Activated T-cell treated with anti-CD3 and anti-CD28 coated beads, Interleukin-2, amount 50 U/mL, for 1 hour (primary cell): ENCODE measurements at places on chromosomes 16 and 17.
A peak's percentile ranks its signal among the peaks of the same experiment; 100 is the strongest.

- DNase-seq: no peak
These were observed 8.8 kb downstream of the QPRT start for GRCh38 chr16:29687755-29688154.

GRCh38 chr17:63973247-63973646 is 529 bp upstream of the SCN4A start:
- no peak for DNase-seq

- no peak for DNase-seq
These were observed 20.8 kb downstream of the SNX11 start for GRCh38 chr17:48128400-48128799.

- no peak for DNase-seq
These were observed 30.1 kb upstream of the PMFBP1 start for GRCh38 chr16:72202014-72202413.

DNA sequence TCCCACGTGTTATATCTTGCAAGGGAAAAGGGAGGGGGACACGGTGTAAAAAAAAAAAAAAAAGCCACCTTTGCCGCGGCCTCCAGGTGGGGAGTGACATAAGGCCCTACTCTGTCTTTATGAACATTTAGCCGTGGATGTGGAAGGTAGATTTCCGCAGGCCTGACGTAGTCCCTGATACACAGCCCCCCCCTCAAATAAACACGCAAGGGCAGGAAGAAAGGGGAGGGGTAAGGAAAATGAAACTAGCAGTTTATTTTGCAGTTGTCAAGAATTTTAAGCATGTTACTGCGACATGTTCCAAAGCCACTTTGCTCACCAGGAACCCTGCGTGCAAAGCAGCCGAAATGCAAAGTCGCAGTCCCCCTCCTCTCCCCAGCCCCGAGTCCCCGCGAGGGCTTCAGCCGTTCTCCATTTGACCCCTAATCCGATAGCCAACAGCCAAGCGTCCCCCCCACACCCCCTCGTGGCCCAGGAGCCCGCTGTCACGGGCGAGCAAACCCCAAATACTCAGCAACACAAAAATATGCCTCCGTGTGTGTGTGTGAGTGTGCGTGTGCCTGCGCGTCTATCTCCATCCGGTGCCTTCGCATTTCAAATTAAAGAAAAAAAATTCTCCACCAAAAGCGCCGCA is 1.2 kb downstream of the CBX4 start:
- peak; percentile 52 for DNase-seq

DNA sequence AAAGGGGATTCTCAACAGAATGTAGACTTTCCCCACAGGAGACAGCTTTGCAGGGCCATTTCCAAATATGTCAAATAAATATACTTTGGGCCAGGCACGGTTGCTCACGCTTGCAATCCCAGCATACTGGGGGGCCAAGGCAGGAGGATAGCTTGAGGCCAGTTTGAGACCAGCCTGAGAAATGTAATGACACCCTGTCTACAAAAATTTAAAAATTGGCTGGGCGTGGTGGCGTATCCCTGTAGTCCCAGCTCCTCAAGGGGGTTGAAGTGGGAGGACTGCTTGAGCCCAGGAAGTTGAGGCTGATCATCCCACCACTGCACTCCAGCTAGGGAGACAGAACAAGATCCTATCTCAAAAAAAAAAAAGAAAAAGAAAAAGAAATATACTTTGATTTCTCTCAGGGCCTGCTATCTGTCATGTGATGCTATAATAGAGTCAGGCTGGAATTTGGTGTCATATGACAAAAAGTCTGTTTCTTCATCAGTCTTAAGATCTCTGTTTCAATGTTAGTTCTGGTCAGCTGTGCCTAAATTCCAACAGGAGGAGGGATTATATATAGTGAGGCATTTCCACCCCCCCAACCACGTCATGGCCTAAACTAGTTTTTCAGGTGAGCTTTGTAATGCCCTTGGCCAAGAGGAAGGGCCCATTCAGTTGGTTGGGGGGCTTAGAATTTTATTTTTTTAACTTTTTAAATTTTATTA is 4.3 kb upstream of the ZDHHC7 start:
- no peak for DNase-seq

- no peak for DNase-seq
These were observed 38.9 kb upstream of the CSNK2A2 start for GRCh38 chr16:58236831-58237230.

DNA sequence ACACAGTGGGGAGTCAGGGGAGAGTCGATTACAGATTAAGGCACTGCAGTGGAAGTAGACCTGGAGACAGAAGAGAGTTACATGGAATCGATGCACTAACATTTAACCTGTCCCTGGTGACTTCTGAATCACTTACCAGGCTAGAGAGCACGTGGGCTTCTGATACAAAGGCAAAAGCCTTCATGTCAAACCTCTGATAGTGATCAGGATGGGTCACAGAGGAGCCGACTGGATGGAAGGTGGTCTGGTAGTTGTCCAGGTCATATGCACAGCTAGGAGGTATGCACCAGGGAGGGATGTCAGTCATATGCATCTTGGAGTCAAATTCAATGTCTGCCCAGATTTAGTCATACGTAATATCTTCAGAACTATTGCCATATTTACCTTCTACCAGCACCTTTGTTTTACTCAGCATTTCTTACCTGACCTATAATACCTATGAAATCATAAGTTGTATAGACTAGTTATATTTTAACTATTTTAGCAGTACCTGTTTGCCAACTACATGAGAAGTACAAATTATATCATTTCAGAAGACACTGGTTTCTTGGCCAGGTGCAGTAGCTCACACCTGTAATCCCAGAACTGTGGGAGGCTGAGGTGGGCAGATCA is 11.7 kb downstream of the ZP2 start:
- DNase-seq: no peak

- no peak for DNase-seq
These were observed 81.6 kb downstream of the CMIP start for GRCh38 chr16:81526199-81526598.

DNA sequence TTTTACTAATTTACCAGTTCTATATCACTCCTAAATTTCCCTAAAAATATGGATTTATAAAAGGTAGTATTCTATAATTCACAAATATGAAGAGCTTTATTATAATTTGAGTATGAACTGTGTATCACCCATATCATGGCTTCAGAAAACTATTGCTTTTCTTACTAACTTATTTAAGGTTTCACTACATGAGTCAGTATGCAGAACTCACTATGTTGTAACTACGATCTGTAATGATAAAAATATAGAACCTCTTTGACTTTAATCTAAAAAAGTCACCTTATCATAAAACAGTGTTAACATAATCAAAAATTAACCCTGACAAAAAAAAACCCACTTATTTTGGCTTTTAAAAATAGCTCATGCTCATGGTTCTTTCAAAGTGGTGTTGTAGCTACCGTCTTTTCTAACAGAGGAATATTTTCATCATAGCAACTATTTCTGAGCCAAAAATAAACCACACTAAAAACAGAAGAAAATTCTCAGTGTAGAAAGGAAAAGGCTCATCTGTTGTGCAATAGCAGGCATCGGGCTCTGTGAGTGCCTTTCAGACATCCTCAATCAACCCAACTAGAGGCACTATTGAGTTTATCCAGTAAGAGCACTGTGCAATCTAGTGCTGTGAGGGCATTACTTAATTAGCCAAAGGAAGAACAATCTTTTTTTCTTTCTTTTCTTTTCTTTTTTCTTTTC is 42.1 kb downstream of the ITGAM start:
- no peak for DNase-seq

DNA sequence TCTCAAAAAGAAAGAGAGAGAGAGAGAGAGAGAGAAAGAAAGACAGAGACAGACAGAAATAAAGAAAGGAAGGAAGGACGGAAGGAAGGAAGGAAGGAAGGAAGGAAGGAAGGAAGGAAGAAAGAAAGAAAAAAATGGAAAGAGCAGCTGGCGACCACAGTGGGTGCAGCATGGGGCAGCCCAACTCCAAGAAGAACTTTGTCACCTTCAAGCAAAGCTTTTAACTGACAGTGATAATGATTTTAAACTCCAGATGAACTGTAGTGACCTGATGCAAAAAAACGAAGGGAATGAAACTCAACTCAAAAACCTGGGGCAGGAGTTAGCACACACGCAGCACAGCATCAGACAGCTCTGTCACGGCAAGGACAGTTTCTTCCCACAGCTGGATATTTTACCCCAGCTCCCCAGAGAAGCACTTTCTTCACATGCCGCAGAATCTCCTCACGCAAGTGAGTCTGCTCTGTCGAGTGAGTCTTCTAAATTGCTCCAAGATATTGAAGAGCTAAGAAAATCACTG is 5.0 kb upstream of the ARHGAP17 start:
- no peak for DNase-seq

DNA sequence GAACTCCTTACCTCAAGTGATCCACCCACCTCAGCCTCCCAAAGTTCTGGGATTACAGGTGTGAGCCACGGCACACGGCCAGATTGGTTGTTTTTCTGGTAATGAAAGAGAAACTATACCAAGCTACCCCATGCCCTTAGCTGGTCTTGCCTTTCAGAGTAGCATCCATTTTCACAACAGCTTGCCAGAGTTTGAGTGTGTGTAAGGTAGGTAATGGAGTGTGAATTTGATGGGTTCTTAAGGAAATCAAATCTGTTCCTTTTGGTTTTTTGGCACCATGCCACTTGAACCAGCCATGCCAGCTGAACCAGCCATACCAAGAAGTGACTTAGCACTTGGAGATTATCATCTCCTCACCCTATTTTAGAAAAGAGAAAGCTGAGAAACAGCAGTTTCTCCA is 5.1 kb downstream of the CALCOCO2 start:
- no peak for DNase-seq

GRCh38 chr17:74785096-74785980 is 9.2 kb upstream of the NAT9 start:
- DNase-seq: no peak

DNA sequence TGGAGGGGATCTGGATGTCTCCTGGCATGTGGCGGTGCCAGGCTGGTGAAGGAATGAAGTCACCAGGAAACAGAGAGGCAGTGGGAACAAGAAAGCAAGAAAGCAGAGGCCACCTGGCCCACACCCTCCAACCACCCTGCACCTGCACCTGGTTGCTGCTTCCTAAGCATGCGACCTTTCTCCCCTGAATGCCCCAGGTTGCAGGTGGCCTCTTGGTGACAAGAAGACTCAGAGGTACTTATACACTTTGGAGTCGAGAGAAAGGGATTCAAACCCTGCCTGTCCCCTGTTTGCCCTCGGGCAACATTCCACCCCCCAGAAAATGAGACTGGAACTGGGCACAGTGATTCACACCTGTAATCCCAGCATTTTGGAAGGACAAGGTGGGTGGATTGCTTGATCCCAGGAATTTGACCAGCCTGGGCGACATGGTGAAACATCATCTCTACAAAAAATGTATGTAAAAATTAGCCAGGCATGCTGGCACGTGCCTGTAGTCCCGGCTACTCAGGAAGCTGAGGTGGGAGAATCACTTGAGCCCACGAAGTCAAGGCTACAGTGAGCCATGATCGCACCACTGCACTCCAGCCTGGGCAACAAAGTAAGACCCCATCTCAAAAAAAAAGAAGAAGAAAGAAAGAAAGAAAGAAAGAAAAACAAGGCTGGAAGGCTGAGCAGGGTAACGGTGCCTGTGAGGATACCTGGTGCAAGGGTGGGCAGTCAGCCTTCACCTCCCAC is 34.6 kb upstream of the TNRC6C start:
- DNase-seq: no peak

DNA sequence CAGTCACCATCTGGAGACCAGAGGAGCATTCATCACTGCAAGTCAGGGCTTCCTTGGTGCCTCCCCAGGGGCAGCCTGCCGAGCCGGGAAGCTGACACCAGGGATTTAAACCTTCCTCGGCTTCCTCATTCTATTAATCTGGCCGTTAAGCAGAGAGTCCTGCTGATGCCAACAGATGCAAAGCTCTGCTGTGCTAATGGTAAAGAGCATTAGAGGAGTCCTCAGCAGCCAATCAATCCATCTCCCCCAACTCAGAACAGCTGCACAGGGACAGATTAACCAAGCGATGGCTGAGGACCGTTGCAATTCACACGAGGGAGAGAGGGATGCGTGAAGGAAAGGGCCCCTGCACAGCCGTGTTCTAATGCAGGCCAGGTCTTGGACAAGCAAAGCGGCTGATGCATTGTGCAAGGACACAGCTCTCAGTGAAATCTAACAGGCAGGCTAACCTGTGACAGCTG is 116.6 kb downstream of the XYLT1 start:
- DNase-seq: no peak

DNA sequence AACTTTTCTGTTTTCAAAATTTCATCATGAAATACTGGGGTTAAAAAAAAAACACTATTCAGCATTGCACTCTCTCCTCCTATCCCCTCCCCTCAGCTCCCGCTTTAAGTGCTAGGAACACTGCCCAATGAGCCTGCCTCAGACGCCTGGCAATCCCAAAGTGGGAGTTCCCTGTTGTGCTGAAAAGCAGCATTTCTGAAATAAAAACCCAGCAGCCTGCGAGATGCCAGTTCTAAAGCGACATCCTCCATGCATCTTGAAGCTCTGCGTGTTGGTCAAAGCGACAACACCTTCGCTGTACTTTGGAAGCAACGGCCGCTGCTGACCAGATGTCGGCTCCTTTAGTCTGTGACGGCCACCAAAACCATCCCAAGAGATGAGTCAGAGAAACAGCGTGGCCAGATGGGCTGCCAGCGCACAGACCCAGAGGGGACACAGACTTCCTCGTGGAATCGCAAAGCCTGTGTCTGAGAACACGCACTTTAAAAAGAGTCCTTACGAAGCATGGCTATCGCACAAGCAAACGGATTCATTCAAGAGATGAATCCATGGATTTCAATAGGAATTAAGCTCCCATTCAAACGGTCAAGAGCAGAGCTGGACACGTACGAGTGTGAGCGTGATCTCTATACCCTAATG is 32.8 kb downstream of the FBXO31 start:
- DNase-seq: no peak

DNA sequence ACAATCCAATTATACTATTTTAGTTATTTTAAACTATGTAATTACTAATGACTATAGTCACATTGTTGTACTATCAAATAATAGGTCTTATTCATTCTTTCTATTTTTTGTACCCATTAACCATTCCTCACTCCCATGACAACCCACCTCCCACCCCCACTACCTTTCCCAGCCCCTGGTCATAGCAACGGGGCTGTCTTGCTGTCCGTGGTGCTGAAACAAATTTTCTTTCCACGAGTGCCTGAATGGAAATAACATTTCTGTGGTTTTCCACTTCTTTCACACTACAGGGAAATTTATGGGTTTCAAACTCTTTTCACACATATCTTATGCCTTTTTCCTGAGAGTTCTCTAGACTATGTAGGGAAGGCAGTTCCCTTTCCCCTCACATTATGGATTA is 326.6 kb downstream of the PHKB start:
- no peak for DNase-seq

- DNase-seq: no peak
These were observed 144.7 kb upstream of the SOX9 start for GRCh38 chr17:71976011-71976649.

- no peak for DNase-seq
These were observed 48.3 kb upstream of the ERN1 start for GRCh38 chr17:64178011-64178825.
